ENCODE measurements at places on chromosomes 12 and 14.

DNA sequence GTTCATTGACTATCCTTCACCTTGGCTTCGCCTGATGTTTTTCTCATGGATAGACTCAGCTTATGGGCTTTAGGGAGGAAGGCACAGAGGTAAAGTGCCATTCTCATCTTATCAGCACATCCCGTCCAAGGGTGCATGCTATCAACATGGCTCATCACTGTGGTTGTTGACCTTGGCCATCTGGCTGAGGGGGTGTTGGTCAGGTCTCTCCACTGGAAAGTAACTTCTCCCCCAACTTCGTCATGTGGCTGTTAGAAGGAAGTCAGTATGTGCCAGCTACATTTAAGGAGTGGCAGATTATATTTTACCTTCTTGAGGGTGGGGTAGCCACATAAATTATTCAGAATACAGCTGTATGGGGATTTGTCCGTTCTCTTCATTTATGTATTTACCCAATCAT, 68.9 kb downstream of the EML1 start:
- DNase-seq: no peak

GRCh38 chr14:91371011-91371989, 46.3 kb downstream of the CCDC88C start:
- no peak for DNase-seq

GRCh38 chr12:47388712-47389111, 309.0 kb upstream of the AMIGO2 start:
- no peak for DNase-seq

DNA sequence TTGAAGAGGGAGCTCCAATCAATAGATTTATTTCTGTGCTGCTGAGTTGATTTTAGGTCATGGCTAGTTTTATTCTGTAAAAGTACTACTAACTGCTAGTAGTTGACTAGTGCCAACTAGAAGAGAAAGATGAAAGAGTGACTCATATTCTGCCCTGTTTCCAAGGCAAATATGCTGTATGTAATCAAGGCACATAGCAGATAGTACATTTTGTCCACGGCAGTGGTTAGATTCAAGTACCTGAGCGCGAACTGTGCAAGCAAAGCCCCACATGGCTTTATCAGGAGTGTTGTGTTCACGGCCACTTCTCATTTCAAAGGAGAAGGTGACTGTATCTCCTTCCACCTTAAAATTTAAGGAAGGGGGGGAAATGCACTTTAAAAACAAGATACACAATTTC, 126.8 kb downstream of the TRAFD1 start:
- DNase-seq: no peak

- DNase-seq: no peak
Measured at GRCh38 chr12:43293396-43293795, 258.6 kb downstream of the ADAMTS20 start.

DNA sequence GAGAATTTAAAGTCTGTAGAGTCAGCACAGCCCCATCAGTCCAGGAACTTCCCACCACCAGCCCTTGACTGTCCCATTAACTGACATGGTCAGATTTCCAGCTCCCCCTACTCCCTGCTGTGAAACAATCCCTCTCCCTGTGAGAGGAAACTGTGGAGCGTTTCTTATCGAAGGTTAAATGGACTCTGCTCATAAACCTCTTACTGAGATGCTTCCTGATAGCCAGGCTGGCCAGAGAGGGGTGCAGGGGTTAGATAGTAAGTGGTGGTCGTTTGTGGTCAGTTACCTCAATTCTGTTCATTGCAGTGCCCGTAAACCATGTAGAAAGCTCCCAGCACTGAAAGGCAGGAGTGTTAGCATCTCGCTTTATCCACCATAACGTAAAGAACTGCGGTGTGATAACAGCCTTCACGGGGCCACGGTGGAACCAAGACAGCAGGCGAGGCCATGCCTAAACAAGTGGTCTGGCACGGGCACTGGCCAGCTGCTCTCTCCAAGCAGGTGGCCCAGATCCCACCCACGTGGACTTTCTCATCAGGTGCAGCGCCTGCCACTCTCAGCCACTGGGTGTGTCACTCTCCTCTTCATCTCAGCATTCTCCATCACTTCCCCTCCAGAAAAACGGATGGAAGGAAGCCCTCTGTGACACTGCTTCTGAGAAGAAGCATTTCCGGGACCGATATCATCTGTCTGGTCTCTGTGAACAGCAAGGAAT, 102.2 kb downstream of the FBXL14 start:
- DNase-seq: no peak
